ENCODE measurements at places on chromosomes 7 and 10. TPM values are rescaled to one million over a fixed set of nuclear protein-coding genes. Genes with fewer than 3 reads are reported as not detected.
A peak's percentile ranks its signal among the peaks of the same experiment; 100 is the strongest.

DNA sequence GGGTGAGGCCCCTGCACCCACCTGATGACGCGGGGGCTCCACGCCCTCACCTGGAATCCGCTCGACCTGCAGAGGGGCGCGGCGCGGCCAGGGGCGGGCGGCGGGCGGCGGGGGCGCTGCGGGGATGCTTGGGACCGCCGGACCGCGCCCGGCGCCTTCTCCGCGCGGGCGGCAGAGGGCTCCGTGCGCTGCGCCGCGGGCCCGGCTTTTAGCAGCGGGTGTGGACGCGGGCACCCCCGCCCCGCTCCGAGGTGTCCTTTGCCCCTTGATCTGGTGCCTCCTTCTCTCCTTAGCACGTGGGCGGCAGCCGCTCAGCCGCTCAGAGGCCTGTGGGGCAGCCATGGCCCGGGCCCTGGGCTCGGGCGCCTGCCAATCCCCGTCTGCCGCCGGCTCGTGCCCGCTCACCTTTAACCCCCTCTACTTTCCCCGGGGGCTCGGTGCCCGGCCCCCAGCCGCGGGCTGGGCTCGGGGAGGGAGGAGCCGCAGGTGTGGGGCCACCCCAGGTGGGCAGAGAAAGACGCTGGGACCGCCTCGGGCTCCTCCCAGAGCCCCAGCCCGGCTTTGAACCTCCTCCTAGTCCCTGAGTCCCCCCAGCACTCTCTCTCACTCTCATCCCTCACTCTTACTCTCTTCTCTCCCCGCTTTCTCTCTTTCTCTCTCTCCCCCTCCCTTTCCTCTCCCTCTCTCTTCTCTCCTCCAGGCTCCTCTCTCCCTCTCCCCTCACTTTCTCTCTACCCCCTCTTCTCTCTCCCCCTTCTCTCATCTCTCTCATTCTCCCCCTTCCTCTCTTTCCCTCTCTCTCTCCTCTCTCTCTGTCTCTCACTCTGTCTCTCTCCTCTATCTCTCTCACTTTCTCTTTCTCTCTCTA lies 19.7 kb upstream of the VPS37D start:
- peak; percentile 92 for DNase-seq

- no peak for DNase-seq
Measured at GRCh38 chr10:7547206-7547605, 119.6 kb downstream of the ITIH5 start.

DNA sequence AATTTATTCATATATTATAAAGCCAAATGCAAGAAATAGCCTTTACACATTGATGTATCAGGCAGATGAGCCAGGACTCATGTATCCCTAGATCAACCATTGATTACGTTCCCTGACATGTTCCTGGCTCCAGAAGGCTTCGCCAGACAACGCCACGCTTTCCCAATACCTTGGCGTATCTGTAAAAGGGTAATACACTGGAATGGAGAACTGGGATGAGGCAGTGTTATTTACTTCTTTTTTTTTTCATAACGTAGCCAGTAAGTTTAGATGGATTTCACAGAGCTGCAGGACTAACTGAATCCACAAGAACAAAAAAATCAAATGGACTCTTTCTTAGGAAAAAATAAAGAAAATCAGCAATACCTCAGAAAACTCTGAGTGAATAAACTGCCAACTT lies 588.1 kb upstream of the SEMA3D start:
- no peak for DNase-seq

DNA sequence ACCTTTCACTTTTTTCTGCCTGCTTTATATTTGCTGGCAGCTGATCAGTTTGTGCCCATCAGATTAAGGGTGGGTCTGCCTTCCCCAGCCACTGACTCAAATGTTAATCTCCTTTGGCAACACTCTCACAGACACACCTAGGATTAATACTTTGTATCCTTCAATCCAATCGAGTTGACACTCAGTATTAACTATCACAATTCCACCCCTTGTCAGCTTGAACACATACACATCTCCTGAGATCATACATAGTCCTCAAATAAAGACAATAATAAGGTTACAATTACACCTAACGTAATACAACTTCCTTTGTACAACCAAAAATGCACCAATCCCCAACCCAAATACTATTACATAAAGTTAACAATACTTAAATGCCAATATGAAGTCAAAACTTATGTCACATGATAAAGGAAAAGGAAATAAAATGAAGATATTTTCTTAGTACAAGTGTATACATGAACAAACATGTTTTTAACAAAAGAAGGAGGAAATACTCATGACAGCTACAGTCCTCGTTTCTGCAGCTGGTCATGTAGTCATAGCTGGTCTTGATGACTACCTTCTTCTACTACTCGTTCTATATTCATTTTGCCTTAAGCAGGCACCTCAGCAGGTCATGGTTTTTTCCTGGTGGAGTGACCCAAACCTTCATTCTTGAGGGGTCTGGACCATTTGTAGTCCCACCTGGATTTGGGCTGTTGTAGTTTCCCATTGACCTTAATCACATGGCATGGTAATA lies 96.7 kb upstream of the CABCOCO1 start:
- no peak for DNase-seq

GRCh38 chr7:50822110-50822509 lies 39.4 kb upstream of the GRB10 start:
- DNase-seq: no peak

- DNase-seq: no peak
Measured at GRCh38 chr10:5491477-5491876, 7.9 kb downstream of the CALML5 start.

GRCh38 chr7:107035446-107035845 lies 9.1 kb upstream of the PRKAR2B start:
- peak; percentile 85 for DNase-seq

GRCh38 chr7:116809636-116810266 lies 52.6 kb upstream of the CAPZA2 start:
- DNase-seq: peak; percentile 86

DNA sequence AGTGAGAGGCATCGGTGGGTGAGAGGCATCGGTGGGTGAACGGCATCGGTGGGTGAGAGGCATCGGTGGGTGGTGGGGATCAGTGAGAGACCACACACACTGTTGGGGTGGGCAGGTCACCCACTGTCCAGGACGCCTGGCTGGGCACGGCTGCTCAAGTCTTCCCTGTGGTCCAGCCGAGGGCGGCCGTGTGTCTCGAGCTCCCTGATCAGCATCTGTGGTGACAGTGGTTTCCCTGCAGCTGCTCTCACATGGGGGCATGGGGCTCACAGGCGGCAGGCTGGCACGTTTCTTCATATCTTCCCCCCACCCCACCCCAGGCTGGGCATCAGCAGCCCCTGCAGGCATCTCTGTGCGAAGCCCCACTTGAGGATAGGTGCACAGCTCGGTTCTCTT lies 78.2 kb downstream of the NKX6-2 start:
- DNase-seq: no peak

GRCh38 chr7:44547536-44548231 lies 6.6 kb upstream of the NPC1L1 start:
- no peak for DNase-seq

- no peak for DNase-seq
Measured at GRCh38 chr10:100303724-100304319, 17.3 kb upstream of the BLOC1S2 start.

GRCh38 chr10:86374664-86375063 lies 8.1 kb upstream of the GRID1 start:
- DNase-seq: peak; percentile 58

DNA sequence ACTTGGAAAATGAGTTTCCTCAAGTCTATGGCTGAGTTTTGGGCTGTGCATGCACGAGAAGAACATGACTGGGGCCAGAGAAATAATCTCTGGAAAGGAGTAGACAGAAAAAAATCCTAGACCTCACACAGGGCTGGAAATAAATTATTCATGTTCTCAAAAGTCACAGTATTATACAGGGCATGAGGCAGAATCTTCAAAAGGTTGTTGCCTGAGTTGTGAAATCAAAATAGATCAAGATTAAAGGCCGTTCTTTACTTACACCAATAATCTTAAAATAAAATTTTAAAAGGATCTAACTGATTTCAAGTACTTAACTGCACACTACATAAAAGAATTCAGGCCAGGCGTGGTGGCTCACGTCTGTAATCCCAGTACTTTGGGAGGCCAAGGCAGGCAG lies 14.1 kb upstream of the CREM start:
- DNase-seq: no peak

- DNase-seq: no peak
Measured at GRCh38 chr10:131047501-131047900, 264.0 kb downstream of the TCERG1L start.

GRM8 gene
- total RNA-seq: not detected

SLC26A3 gene
- total RNA-seq: not detected

OR2A42 gene
- not detected for total RNA-seq

DYDC2 gene
- total RNA-seq: not detected

CALML3 gene
- total RNA-seq: not detected

TFR2 gene
- under 0.01 TPM for total RNA-seq

OR6V1 gene
- total RNA-seq: not detected

LRRD1 gene
- total RNA-seq: 0.29 TPM

CCZ1 gene
- 76.6 TPM for total RNA-seq
